ENCODE measurements at places on chromosomes 5 and 9.

- no peak for DNase-seq
Observed at GRCh38 chr9:37343724-37344123, 78.8 kb upstream of the GRHPR start.

DNA sequence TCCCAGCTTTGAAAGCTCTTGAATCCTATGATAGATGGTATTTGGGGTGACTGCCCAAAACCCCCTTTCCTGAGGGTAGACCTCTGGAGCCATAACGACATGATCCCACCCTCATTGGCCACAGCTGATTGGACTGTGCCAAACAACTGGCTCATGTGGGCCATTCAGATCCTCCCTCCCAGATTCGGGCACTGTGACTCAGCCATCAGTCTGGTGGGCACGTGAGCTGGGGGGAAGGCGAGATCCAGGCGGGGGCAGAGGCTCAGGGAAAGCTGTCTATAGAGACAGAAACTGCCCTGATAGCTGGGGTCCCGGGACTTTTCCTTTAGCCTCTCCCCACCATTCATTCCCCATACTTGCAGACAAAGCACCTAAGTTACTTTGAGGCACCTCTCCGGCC, 15.1 kb upstream of the NCS1 start:
- DNase-seq, result no peak

DNA sequence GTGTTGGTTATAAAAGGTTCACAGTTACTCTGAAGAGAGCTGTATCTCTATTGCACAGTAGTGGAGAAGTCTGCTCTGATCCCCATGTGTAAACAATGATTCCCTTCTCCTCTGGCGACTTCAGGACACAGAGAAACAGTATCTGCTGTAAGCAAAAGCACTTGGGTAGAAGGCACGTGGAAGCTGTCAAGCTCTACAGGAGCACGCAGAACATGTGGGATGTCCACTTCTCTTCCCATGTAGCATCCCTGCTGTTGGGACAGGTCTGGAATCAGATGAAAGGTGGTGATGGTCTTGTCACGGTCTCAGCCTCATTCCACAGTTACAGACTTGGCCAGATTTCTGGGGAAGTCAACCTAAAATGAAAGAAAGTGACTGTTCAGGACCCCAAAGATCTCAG, 9.4 kb upstream of the MAPK9 start:
- DNase-seq, result no peak

DNA sequence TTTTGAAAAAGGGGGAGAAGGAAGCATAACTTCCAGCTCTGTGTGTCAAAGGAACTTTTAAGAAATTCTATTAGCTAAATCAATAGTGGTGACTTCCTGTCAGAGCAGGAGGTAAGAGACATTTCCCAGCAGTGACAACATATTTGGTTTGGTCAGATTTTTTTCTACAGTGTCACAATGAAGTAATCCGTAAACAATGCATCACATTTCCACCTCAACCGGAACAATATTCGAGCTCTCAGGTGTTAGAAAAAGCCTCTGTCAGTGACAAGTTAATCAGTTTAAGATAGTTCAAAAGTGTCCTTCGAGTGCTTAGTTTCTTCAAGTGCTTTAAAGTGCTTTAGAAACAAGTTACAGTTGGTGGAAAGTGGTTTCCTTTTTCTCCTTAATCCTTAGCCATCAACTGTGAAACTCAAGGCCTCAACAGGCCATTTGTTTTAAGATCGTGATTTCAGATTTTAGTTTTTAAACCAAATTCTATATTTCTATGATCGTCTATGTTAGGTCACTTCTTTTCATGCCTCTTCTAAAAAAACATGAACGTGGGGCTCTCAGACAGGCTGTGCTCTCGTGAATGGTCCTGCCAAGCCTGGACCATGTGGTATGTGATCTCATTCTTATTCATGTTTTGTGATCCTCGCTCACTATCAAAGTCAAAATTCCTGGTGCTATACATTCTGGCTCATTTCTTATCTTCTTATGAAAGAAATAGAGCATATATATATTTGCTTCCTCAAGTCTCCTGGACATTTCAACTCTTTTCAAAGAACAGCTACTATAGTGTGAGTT, 181.9 kb upstream of the HMHB1 start:
- no peak for DNase-seq

GRCh38 chr9:131759017-131759647, 19.3 kb upstream of the RAPGEF1 start:
- DNase-seq, result no peak

DNA sequence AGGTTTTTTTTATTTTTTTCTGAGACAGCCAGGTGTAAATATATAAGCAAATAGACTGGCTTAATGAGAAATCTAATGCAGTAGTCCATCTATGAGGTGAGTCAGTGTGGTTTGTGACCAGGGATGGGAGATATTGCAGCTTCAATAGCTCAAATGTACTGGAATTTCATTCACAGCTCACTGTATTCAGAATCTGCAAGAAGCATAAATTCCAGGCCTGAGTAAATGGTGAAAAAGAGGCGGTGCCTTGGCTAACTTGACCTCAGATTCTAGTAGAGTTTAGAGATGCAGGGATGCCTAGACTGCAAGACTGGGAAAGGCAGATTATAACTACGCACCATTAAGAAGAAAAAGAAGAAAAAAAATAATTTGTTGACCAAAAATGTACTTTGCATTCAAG, 151.9 kb upstream of the SMC2 start:
- DNase-seq, result no peak

DNA sequence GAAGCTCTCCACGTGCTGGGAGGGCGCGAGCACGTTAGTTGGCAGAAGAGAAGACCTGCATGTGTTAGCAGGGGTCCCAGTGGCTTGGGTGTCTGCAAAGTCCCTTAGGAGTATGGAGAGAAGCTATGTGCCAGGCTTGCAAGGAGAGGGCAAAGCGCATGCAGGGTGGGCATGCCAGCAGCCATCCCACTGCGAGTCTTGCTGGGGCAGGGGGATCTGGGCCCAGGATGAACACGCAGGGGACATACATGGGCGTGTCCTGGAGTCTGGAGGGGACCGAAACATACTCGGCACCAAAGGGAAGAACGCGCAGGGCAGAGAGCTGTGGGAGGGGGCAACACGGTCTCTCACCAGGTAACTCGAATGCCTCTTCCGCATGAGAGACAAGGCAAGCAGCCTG, 43.6 kb upstream of the IPPK start:
- no peak for DNase-seq

GRCh38 chr5:173743641-173744343, 127.3 kb upstream of the BOD1 start:
- no peak for DNase-seq

- DNase-seq, result no peak
Observed at GRCh38 chr9:110101531-110102161, 106.3 kb downstream of the C9orf152 start.

GRCh38 chr5:14915291-14915952, 43.8 kb upstream of the ANKH start:
- DNase-seq, result no peak

DNA sequence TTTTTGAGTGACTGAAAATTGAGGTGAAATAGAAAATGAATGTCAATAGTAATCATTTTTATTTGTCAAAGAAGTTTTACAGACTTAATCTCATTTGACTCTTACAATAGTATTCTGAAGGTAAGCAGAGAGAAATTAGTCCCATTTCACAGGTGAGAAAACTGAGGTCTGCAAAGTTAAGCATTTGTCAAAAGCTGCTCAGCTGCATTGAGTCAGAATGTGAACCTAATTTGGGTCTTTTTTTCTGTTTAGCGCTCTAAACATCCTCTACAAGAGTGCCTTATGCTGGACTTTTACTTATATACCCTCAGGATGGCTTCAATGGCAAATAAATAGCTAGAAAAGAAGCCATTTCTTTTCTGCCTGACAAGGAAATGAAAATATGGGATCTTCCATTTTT, 135.7 kb downstream of the RASGRF2 start:
- DNase-seq, result no peak

GRCh38 chr9:88753691-88754367, 218.9 kb downstream of the NXNL2 start:
- DNase-seq, result no peak

DNA sequence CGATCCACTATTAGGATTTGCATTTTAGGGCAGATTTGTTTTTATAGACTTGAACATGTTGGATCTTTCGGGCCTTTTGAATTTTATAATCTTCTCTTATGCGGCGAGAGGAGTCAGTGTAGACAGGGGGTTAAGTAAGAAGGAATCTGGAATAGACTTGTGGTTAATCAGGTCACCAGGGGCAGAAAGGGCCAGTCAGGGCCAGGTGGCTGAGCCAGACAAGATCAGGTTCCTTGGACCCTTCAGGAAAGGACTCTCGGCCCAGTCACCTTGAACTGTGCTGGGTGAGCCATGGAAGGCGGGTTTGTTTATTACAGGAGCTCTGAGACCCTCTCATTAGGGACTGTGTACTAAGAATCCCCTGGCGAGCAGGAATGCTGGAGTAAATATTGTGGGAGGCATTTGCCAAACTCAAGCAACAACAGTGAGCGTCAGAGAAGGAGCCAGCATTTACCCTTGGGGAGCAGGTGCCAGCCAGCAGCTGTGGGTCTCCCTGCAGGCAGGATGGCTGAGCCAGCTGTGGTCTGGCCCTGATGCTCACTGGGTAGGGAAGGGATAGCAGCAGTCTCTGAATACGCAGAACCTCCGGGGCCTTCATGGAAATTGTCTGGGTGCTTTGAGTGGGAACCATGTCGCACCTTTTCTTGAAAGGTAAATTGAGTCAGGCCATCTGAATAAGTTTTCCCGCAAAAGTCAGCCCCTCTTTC, 79.2 kb downstream of the UBE2QL1 start:
- no peak for DNase-seq

GRCh38 chr5:169538944-169539343, 44.6 kb upstream of the SPDL1 start:
- DNase-seq, result no peak

GRCh38 chr9:129596541-129597331, 24.2 kb downstream of the C9orf50 start:
- DNase-seq, result no peak

DNA sequence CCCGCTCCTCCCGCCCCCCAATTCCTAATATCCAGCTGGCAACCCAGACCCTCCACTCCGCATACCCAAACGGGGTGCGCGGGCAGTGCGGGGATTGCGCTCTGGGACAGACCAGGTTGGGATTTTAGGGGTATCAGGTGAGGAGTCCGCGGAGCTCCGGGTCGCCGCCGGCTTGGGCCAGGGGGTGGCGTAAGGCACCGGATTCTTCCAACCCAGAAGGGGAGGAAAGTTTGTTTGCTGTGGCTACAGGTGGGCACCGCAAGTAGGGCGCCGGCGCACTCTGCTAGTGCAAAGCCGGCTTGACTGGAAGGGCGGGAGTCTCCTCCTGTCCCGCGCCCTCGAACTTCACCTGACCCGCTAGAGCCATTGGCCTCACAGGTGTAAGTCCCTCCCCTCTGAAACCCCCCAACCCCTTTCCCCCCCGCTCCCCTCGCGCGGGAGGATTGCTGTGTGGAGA, 709 bp downstream of the IQGAP2 start:
- peak; percentile 73 for DNase-seq

GRCh38 chr5:171397599-171397998, 9.9 kb downstream of the NPM1 start:
- DNase-seq, result no peak

- no peak for DNase-seq
Observed at GRCh38 chr5:174775081-174775480, 50.7 kb downstream of the MSX2 start.

DNA sequence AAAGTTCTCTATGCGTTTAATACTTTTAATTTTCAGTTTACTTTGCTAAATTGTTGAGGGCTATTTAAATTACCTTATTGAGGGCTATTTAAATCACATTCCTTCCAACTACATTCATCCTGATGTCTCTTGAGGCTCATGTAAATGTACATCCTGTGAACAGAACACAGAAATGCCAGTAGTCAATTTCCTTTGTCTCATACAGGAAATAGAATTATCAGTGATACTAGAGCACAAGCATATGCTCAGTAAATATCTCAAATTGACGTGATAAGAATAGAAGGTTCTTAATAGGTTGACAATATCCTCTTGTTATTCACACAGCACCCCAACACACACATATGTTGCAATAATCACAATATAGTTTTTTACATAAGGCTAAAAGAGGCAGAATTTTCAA, 449.0 kb downstream of the CYLC2 start:
- DNase-seq, result no peak

- DNase-seq, result peak; percentile 30
Observed at GRCh38 chr5:72244862-72245371, 75.1 kb downstream of the MRPS27 start.

DNA sequence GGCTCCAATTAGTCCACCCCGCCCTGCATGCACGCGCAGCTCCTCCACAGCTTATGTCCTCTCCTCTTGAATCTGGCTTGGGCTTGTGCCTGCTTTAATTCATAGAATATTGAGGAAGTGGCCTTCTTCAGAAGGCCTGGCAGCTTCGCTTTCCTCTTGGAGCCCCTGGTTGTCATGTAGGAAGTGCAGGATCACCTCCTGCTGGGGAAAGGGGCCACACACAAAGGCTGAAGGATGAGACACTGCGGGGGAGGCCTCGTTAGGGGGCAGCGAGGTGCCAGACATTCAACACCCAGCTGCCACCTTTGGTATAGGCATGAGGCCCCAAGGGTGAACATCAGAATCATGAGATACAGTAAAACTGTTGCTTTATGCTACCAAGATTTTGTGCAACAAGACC, 2.7 kb upstream of the CNOT6 start:
- no peak for DNase-seq

DNA sequence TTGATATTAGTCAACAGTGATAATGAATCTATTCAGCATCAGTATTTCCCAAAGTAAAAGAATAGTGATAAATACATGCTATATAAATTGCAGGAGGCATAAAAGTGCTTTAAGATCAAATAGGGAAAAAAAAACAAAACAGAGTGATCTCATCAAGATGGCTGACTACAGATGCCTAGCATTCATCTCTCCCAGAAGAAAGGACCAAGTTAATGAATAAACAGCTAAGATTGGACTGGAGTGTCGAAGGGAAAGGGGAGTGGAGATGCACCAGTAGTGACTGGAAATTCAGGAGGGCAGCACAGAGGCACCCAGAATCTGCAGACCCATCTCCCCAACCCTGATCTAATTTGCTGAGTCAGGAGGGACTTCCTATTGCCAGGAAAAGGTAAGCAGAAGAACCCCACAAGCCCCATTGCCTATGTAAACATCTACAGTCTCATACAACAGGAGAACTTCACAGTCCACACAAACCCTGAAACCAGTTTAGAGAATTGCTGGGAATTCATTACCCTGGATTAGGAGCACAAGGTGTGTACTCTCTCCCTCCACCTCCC, 699.4 kb downstream of the PTPRD start:
- DNase-seq, result no peak
